Activated CD4-positive, alpha-beta T cell treated with anti-CD3 and anti-CD28 coated beads, Interleukin-2, amount 50 U/mL, for 16 hours (primary cell): ENCODE measurements at places on chromosomes 4 and X.

DNA sequence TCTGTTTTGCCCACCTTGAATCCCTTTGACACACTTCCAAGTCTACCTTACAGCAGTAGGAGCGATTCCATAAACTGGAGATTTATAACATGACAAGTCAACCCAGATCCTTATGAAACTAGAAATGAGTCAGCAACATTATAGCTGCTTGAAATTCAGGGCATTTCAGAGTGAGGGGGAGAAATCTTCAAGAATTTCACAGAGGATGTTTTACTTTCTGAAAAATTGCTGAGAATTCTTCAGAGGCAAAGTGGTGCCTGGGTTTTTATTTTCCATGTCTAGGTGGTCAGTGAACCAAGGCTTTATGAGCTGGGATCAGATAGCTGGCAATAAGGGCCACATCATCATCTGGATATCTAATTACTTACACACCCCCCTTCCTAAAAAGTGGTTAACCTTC, 119.8 kb downstream of the PPARGC1A start:
- DNase-seq = no peak

DNA sequence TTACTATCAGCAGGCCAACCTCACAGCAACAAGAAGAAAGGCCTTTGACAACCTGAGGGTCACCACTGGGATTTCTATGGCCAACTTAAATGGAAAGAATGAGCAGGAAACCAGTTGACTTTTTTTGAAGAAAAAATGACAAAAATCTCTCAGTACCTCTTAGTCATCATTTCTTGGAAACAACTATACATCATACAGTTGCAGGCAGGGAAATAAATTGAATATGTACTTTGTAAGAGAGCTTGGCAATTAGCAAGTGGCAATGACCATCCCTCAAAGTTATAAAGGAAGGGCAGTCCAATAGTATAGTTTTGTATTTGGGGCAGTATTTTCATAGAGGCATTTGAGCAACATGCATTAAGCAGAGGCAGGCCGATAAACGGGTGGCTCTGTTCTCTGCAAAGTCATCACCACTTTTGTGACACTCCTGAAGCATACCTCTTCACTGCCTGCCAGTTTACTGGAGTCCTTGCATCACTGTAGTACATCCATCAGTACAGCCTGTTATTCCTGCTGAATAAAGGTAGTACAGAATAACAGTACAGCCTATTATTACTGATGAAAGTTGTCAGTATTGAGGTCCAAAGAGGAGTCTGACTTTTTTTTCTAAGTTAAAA, 83.3 kb upstream of the AMELX start:
- no peak for DNase-seq

- no peak for DNase-seq
Observed at GRCh38 chr4:26884026-26884425, 23.4 kb downstream of the STIM2 start.

GRCh38 chr4:85268188-85268587, 206.8 kb upstream of the ARHGAP24 start:
- no peak for DNase-seq

DNA sequence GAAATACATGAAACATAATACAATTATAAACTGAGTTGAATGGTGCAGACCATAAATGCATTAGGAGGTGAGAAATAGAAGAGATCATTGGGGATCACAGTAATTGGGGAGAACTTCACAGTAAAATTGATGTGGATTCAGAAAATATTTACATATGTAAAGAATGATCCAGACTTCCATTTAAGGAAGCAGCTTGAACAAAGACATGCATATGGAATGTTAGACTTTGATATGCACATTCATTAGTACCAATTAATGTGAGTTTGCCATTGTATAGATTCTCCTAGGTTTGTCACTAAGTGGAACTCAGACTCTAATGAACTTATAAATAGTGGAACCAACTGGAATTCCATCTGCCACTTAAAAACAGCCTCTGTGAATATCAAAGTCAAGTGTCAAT, 235.6 kb downstream of the PARM1 start:
- no peak for DNase-seq

- DNase-seq = no peak
Observed at GRCh38 chr4:74471264-74471663, 26.3 kb downstream of the AREG start.
